Transverse colon (tissue), 4 donors: ENCODE measurements at places on chromosomes 4 and X. TPM values are rescaled to one million over a fixed set of nuclear protein-coding genes. Genes with fewer than 3 reads are reported as not detected.
A peak's percentile ranks its signal among the peaks of the same experiment; 100 is the strongest.

- H3K27me3 ChIP-seq = no peaks in the 10 kb centered on the region
- H3K4me3 ChIP-seq = no peak overlapping the region
- no peaks in the 10 kb centered on the region for H3K4me1 ChIP-seq
These were observed 105.0 kb upstream of the ANKRD50 start for GRCh38 chr4:124817531-124817930.

DNA sequence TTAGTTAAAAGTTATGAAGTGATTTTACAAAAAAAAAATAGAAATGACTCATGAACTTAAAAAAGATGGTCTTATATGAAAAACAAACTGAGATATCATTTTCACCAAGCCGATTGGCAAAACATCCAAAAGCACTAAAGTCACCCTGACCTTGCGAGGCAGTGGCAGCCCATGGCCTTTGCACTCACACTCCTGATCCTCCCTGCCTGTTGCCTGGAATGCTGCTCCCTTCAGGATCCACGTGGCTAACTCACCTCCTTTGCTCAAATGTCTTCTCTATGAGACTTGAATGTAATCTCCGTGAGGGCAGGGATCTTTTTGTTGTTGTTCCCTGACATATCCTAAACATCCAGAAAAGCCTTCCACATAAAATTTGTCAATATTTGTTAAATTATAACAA lies 106.4 kb downstream of the RAPGEF2 start:
- H3K27ac ChIP-seq = no peak overlapping the region
- H3K4me1 ChIP-seq = no peaks in the 10 kb centered on the region
- no peak for DNase-seq
- H3K4me3 ChIP-seq = no peak overlapping the region
- no peaks in the 10 kb centered on the region for H3K27me3 ChIP-seq

- DNase-seq = no peak
- no peak overlapping the region for H3K4me3 ChIP-seq
- no peaks in the 10 kb centered on the region for H3K36me3 ChIP-seq
- no peaks in the 10 kb centered on the region for H3K27me3 ChIP-seq
These were observed 10.5 kb upstream of the MAGEB17 start for GRCh38 chrX:16156692-16157331.

The DCLK2 gene
- 3.3 TPM for total RNA-seq

- no peaks in the 10 kb centered on the region for H3K27me3 ChIP-seq
- H3K27ac ChIP-seq = no peak overlapping the region
- no peak overlapping the region for H3K4me3 ChIP-seq
These were observed 78.7 kb upstream of the ZNF518B start for GRCh38 chr4:10535912-10536311.

DNA sequence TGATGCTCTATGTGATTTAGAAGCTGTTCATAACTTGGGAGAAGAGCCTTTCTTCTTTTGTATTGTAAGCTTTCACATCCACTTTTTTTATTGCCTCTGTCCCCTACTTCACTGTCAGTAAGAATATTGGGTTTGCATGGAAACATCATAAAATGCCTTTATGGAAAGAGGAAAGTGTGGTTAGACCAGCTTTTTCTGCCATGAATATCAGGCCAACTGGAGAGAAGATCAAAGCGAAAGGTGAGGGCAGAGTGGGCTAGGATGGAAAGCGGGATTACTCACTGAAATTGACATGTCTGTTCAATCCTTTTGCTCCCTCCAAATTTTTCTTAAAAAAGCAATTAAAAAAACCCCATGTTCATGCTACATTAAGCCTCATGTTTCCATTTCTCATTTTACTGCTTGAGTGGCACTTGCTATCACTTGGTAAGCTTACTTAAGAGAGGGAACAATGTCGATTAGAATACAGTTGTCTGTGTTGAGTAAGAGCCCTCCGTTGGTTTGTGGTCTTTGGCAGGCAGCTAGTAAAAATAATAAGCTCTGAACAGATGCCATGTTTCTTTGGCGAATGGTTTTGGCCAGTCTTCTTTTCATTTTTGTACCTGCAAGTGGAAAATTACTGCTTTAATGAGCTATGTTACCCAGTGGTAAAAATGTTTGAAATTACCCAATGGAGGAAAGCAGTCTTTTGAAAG lies 35.9 kb downstream of the SUPT20HL1 start:
- H3K36me3 ChIP-seq = no peaks in the 10 kb centered on the region
- H3K4me1 ChIP-seq = no peaks in the 10 kb centered on the region
- DNase-seq = no peak
- H3K4me3 ChIP-seq = no peak overlapping the region

GRCh38 chrX:78066110-78066509 lies 37.9 kb upstream of the PGK1 start:
- H3K4me1 ChIP-seq = no peaks in the 10 kb centered on the region
- no peaks in the 10 kb centered on the region for H3K27me3 ChIP-seq
- H3K27ac ChIP-seq = no peak overlapping the region
- no peaks in the 10 kb centered on the region for H3K36me3 ChIP-seq
- no peak for DNase-seq
- H3K4me3 ChIP-seq = no peak overlapping the region

The SPON2 gene
- 127 TPM for total RNA-seq

The CT45A10 gene
- not detected for total RNA-seq

GRCh38 chrX:40096395-40097091 lies 1.2 kb downstream of the BCOR start:
- H3K27me3 ChIP-seq = no peaks in the 10 kb centered on the region
- peak; percentile 61 for DNase-seq
- H3K4me3 ChIP-seq = peak overlapping the region; percentile 87
- peaks cover 27% of the 10 kb centered on the region for H3K4me1 ChIP-seq
- peak overlapping the region; percentile 95 for H3K27ac ChIP-seq
- no peaks in the 10 kb centered on the region for H3K36me3 ChIP-seq

- no peaks in the 10 kb centered on the region for H3K36me3 ChIP-seq
- no peaks in the 10 kb centered on the region for H3K27me3 ChIP-seq
- H3K27ac ChIP-seq = no peak overlapping the region
- H3K4me3 ChIP-seq = no peak overlapping the region
These were observed 429.2 kb downstream of the GPAT3 start for GRCh38 chr4:83964996-83965541.

The BRS3 gene
- total RNA-seq = not detected
